Psoas muscle (tissue), 8 donors: ENCODE measurements at places on chromosomes 5 and 9. TPM values are rescaled to one million over a fixed set of nuclear protein-coding genes. Genes with fewer than 3 reads are reported as not detected.

KLHL3 gene
- 0.86 TPM for total RNA-seq

LAMC3 gene
- total RNA-seq = 0.24 TPM

ROR2 gene
- total RNA-seq = 0.11 TPM

SPINK6 gene
- total RNA-seq = not detected

C5orf52 gene
- total RNA-seq = not detected

GRCh38 chr9:86471171-86471815, 117.1 kb upstream of the TUT7 start:
- DNase-seq = no peak

DNA sequence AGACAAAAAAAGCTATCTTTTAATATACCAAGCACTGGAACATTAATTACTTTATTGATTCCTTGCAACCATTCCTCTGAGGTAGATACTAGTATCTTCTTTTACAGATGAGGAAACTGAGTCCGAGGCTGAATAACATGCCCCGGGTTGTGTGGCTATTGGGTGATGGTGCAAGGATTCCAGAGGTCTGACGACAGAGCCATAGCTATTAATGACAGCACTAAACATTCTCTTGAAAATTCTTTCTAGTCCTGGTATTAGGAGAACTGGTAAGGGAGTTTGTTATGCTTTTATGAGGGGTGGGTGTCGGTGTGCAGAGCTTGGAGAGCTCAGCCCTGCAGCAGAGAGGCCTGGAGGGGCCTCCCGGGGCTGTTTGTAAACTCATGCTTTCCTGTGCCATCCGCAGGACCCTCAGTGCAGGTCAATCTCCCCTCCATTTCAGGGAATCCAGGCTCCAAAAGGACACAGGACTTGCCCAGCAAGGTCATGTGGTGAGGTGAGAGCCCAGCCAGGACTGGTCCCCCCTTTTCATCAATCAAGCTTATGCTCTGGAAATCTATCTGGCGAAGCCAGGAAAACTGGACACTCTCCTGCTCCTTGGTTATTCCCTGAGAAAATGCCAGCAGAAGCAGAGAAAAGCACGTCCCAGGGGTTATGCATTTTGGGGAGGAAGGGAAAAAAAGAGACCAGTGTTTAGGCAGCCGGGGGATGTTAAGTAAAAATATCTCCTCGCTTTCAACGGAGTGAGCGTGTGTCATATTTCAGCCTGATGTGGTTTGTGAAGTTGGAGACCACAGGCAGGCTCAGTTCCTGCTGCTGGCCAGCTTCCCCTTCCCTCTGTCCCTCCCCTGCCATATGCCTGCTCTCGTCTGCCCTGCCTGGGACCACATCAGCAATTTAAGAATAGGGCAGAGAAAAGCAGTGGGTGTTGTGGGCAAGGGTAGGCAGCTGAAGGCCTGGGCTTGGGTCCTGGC, 3.7 kb downstream of the GSN start:
- DNase-seq = peak; percentile 51

DNA sequence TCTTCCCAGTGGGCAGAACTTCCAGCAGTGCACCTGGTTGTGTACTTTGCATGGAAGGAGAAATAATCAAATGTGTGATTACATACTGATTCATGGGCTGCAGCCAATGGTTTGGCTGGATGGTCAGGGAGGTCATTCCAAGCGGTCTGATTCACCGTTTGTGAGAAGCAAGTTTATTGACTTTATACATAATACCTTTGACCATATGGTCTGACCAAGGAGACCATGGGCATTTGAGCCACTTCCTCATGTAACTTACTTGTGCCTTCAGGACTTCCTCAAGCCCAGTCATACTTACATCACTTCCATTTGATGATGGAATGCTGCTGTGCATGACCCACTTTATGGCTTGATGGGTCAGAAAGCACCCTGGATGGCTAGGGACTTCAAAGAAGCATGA, 41.1 kb downstream of the DAP start:
- no peak for DNase-seq
